NCI-H510A treated with DMSO at 0.1 percent for 48 hours (cell line): ENCODE measurements at places on chromosomes 3 and 15.
A peak's percentile ranks its signal among the peaks of the same experiment; 100 is the strongest.

DNA sequence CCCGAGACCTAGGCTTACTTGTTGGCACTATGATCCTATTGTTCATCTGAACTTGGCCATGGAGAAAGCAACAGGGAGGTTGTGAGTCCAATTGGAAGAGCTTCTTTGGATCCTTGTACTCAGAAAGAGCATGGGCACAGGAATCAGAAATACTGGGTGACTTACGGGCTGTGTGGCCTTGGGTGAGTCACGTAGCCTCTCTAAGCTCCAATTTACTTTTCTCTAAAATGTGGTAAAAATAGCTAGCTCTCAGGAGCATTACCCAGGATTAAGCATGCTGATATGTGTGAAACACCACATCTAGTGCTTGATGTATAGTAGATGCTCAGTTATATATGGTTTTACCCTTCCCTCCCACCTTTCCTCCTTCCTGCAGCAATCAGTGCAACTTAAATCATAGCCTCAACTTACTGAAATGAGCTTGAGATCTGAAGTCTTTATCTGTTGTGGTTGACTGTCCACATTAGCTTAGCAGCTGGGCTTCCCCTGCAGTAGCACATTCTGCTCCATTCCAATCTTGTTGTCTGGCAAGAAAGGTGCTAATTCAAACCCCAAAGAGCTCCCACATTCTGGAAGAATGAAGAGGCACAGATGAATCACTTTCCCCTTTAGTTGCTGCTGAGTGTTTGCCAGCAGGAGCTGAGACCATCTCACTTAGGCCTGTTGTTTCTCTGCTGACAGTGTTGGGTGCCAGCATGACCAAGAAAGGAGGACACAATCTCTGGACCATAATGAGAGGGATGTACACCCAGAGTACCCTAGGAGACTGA, 299.1 kb upstream of the TRIM42 start:
- DNase-seq, result no peak

DNA sequence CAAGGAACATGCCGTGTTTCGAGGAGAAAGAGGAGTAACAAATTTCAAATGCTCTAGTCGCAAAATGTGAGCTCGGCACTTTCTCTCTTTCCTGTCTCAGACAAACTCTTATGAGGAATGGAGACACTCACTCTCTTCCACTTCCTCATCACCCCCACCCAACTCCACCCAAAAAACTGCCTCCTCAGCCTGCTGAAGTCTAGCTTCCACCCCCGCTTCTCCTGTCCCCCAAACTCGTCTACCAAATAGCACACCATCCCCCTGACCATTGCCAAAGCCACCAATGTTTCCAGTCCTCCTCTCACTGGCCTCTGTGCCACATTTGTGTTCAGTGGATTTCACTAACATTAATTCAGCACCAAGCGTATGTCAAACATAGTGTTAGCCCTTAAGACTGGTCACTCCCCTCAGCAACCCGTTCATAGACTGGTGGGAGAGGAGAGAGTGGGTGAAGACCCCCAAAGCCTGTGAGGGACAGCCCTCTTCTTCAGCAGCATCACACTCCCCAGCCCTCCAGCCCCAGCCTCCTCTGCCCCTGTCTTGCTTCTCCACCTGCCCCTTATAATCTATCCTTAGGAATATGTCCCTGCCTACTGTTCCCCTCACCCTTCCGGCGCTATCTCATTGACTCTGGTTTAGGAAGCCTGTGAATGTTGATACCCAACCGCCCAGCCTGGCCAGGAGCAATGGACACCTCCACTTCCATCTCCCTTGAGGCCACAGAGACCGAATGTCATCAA, 77.3 kb downstream of the FAM174B start:
- DNase-seq, result no peak

- no peak for DNase-seq
These were observed 13.9 kb upstream of the MGLL start for GRCh38 chr3:127835993-127836882.

DNA sequence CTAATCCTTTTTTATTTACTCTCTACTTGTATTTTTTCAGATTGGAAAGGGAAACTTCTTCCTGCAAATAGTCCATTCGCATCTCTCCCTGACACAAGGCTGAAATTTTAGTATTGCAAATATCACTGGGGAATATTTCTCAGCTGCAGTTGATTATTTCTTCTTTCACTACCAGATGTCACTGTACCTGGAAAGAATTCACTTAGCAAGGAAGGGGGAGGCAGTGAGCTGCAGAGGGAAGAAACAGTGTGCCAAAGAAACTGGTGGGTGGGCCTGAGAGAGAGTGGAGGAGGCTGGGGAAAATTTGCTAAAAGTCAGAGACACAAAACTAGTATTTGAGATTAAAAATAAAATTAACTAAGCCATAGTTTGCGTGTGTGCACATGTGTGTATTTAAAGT, 142.3 kb upstream of the STT3B start:
- DNase-seq, result no peak

GRCh38 chr15:67805666-67806516, 19.4 kb upstream of the SKOR1 start:
- DNase-seq, result peak; percentile 29

DNA sequence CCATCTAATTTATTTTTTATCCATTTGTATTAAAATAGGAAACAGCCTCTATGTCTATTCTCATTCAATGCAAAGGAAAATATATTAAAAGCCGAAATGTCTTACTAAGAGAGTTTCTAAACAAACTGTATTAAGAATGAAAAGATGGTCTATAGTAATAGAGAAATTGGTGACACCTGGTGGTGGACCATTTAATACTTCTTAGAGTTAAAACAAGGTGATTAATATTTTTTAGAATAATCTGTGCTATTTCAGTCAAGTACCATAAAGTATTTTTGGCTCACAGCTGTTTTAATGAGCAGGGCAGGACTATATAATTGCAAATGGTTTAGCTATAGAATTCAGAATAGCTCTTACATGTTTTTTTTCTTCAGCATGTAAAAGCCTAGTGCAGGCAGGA, 55.7 kb downstream of the SYNPR start:
- DNase-seq, result no peak

GRCh38 chr3:126287171-126287535, 70.1 kb downstream of the KLF15 start:
- no peak for DNase-seq
